NCI-H1048 (cell line): ENCODE measurements at places on chromosomes 13 and 19.

DNA sequence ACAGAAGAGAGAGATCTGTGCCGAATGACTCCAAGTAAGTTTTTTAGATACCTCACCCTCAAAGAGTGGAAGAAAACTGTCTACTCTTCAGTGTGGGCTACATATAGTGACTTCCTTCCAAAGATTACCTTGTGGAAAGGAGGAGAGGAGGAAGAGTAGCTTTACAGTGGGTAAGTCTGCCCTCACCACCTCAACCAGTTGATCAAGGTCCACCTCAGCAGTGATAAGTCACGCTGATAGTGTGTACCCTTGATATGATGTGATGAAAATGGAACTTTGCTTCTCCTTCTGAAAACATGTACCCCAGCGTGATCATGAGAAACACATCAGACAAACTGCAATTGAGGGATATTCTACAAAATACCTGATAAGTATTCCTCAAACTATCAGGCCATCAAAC is 20.6 kb downstream of the KLF5 start:
- DNase-seq, result no peak

DNA sequence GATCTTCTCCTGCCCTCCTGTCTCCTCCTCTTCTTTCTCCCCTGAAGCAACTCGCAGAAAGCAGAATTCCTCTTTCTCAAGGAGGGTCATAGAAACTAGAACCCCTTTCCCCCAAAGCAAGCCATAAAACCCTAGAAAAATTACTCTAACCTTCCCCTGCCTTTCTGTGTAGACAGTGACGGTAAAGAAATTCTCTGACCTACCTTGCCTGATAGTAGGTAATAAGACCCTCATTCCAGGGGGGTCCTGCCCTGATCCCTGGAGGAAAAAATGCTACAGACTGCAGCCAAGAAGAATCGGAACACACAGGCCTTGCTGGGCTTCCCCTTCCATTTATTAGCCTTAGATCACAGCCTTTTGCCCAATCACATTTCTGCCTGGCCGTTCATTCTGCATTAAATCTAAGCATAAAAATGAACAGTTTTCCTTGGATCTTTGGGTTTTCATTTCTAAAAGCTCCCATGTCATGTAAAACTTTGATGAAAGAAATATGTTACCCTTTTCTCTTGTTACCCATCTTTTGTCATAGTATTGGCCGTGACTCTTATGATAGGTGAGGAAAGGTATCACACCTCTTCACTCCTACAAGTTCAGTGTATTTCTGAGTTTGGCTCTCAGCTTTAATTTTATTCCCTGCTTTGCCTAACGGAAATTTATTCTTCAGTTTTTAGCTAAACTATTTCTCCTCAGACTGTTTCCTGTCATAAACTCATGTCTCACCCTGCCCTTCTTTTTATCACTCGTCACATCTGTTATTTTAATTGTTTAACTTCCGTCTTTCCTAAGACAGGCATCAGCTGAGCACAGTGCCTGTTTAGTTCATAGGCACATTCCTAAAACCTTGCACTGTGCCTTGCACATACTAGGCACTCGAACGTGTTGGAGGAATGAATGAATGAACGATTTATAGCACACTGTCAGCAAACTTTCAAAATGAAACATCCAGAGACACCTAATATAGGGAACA is 20.4 kb upstream of the CPB2 start:
- no peak for DNase-seq

- DNase-seq, result no peak
Observed at GRCh38 chr13:57627663-57628062, 3.9 kb upstream of the PCDH17 start.

- DNase-seq, result no peak
Observed at GRCh38 chr19:18850471-18851375, 19.0 kb downstream of the UPF1 start.

- DNase-seq, result no peak
Observed at GRCh38 chr19:3983936-3984583, 1.2 kb downstream of the EEF2 start.

DNA sequence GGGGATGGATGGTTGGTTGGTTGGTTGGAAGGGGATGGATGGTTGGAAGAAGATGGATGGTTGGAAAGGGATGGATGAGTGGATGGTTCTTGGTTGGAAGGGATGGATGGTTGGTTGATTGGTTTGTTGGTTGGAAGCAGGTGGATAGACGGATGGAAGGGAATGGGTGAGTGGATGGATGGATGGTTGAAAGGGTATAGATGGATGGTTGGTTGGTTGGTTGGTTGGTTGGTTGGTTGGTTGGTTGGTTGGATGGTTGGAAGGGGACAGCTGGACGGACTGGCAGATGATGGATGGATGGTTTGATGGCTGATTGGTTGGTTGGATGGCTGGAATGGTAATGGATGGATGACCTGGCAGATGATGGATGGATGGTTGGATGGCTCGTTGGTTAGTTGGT is 11.8 kb upstream of the HSH2D start:
- DNase-seq, result no peak

DNA sequence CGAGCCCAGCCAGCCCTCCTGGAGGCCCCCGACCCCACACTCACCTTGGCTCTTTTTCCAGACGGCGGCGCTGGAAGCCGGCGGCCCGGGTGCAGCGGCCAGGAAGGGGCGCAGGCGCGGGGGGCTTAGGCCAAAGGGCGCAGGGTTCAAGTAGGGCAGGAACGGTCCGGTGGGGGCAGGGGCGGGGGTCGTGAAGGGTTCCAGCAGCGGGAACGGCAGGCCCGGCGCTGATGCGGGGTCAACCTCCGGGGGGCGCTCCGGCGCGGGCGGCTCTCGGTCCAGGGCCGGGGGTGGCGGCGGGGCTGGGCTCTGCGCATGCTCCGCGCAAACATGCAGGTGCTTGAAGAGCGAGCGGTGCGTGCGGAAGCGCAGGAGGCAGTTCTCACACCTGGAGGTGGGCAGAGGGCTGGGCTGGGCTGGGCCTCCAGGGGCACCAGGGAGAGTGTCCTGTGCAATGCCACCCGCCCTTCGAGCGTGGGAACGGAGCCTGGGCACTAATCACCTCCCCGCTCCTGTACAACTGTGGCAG is 2.3 kb downstream of the ZNF414 start:
- DNase-seq, result no peak

GRCh38 chr19:50562329-50562728 is 5.9 kb downstream of the LRRC4B start:
- DNase-seq, result no peak

DNA sequence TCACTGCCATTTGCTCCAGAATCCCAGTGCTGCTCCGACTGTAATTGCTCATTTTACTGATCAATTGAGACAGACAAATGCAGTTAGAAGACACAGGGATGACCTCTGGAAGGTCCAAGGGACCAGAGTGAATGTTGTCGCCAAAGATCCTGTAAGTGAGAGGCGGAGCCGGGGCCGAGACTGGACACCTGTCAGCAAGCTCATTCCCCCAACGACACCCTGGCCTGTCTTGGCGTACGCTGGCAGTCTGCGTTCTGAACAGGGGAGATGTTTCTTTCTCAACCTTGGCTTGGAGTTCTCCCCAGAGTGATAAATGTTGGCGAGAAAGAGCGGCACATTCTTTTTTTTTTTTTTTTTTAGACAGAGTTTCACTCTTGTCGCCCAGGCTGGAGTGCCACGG is 24.2 kb downstream of the GADD45B start:
- DNase-seq, result no peak

DNA sequence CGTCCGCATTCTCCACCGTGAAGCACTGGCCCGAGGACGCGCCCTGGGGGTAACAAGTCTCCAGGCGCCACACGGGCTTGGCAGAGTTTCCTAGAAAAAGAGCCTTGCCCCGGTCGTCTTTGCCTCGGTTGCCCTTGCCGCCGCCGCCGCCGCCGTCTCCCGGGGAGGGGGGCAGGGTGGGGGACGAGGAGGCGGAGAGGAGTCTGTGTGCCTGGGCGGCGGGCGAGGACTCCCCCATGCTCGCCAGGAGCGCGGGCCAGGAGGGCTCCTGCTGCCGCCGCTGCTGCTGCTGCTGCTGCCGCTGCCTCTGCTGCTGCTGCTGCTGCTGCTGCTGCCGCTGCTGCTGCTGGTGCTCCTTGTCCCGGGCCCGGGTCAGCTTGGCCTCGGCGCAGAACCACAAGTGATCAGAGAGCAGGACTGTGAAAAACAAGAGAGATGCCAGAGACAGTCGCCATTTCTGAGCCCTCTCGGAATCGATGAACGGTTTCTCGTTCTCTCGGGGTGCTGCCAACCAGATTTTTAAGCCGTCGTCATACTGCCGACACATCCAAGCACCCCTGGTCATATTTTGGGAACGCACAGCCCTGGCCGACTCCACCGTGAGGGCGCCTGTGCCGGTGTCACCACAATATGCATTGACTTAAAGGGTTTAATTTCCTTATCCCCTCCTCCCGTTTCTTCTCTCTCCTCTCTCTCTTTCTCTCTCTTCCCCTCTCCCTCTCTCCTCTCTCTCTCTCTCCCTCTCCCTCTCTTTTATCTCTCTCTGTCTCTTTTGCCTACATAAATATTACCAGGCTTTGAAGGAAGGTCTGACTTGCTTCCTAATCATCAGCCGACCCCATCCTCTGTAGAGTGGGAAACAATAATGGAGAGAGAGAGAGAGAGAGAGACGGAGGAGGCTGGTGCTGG is 349.1 kb downstream of the LIG4 start:
- DNase-seq, result no peak

DNA sequence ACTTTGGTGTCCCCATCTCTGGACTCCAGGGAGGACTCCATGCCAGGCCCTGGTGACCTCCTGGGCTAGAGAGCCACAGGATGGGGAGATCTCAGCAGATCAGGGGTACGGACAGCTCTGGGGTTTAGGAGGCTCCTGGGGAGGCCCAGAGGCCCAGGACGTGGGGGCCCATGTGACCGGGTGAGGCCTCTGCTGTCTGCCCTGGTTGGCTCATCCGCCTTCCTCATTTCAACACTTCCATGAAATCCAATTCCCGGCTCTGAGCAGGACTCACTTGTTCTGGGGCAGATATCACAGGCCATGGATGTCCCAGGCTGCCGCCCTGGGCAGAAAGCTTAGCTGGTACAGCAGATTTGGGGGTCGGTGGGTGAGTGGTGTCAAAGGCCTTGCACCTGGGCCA is 1.1 kb upstream of the PRAM1 start:
- DNase-seq, result no peak

- no peak for DNase-seq
Observed at GRCh38 chr13:60227158-60227557, 63.4 kb upstream of the DIAPH3 start.

DNA sequence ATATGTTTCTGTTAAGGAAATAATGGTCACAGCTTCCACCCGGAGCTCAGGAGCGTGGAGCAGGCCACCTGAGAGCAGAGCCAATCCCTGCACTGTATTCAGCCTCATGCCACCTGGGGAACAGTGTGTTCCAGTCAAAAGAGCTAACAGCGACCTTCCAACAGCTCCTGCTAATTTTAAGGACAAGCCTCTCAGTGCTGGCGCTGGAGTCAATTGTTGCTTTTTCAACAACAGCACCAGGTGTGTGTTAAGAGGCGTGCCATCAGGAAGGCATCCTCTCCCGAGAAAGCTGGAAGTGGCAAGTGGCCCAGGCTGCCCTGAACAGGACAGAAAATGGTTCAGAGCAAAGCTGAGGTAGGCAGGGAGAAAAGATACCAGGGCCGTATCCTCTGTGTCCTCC is 102.0 kb downstream of the CACNA1A start:
- DNase-seq, result no peak

DNA sequence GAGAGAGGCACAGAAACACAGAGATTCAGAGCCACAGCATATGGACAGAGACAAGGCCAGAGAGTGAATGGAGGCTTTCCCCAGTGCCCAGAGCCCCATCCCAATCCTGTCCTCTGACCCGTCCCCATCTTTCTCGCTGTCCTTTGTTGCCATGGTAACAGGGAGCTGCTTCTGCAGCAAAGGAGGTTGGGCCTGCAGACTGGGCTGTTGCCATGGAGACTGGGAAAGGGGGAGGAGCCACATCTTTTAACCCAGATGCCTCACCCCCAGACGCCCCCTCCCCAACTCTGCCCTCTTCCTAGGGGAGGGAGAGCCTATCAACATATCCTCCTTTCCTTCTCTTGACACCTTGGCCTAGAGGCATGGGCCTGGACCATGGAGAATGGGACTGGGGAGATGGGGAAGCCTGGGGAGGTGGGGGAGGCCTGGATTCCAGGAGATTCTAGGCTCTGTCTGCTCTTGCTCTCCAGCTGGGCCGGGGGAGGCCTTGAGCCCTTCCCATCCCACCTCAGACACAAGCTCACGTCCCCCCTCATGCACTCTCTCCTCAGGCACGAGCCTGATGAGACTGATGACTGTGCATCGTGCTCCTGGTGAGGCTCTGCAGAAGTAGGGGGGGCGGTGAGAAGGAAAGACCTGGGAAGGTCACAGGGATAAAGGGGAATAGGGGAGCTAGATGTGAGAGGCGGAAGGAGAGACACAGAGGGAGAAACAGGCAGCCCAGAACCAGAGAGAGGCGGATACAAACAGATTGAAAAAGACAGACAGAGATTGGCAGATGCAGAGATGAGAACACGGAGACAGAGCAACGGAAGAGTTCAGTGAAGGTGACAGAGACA is 2.1 kb upstream of the ATP1A3 start:
- no peak for DNase-seq

DNA sequence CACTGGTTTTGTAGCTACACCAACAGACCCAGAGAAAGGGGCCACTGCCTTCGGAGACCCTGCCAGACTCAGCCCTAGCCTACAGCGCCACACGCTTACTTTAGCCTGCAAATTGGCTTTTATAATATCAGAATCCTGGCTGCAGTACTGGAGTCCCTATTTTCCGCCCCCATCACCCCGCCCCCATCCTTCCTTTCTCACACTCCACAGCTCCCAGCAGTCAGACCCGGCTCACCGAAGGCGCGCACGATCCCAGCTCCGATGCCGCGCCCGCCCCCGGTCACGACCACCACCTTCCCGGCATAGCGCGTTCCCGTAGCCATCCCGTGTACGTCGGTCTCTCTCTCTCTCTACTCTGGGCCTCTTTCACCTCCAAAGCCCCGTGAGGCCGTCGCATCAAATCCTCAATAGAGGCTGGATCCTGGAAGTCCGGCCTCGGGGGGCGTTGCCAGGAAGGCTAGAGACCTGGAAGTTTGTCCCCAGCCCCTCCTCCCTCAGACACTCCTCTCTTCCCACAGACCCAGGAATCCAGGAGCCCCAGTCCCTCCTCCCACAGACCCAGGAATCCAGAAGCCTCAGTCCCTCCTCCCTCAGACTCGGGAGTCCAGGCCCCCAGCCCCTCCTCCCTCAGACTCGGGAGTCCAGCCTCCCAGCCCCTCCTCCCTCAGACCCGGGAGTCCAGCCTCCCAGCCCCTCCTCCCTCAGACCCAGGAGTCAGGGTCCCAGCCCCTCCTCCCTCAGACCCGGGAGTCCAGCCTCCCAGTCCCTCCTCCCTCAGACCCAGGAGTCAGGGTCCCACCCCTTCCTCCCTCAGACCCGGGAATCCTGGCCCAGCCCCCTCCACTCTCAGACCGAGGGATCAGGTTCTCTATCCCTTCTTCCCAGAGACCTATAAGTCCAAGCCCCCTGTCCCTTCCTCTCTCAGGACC is at the start of gene HSD17B14:
Gene HSD17B14, minus strand, starts transcription at position 403 of the 929 bp plus-strand sequence. Its CDS starts 80 bp downstream, at position 323.
- DNase-seq, result no peak

GRCh38 chr19:51550848-51551672 is 19.6 kb upstream of the SIGLEC6 start:
- no peak for DNase-seq

- no peak for DNase-seq
Observed at GRCh38 chr13:44783994-44784707, 205.1 kb downstream of the NUFIP1 start.

DNA sequence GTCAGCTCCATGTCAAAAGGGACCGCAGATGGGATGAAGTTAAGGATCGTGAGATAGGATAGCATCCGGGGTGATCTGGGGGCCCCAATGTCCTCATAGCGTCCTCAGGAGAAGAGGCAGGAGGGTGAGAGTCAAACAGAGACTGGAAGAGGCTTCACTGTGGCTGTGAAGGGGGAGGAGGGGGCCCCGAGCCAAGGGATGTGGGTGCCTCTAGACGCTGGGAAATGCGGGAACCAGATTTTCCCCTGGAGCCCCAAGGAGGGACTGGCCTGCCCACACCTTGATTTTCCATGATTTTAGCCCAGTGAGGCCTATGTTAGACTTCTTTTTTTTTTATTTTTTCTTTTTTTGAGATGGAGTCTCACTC is 61.2 kb downstream of the GNG7 start:
- DNase-seq, result no peak
